Upper lobe of left lung (tissue), 6 donors: ENCODE measurements at places on chromosomes 13 and 19.

- DNase-seq = no peak
These were observed 40.2 kb downstream of the SLAIN1 start for GRCh38 chr13:77737583-77738200.

DNA sequence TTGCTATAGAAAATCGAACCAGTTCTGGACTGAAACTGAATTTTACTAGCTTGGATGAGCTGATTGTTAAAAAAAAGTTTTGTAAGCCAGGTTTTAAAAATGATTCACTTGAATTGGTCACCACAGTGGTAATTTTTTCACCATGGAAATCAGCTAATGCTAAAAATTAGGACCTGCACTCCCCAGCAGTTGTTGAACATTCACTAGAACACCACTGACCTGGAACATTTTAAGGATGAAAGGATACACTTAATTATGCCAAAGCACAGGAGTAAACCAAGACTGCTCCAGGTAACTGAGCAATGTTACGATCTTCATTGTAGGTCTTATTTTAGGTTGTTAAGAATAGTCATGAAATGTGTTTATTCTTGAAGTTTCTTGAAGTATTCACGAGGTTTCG, 1342.6 kb upstream of the SPRY2 start:
- DNase-seq = no peak

- DNase-seq = peak; percentile 83
These were observed 2.2 kb upstream of the CEACAM6 start for GRCh38 chr19:41753159-41753558.

- DNase-seq = peak; percentile 40
These were observed at the start of gene MAST1 for GRCh38 chr19:12838182-12838885. MAST1 (plus strand) TSS chr19:12838515; CDS start chr19:12838573, 58 bp downstream.
